ENCODE measurements at places on chromosomes 13 and 19.

GRCh38 chr13:113539176-113539575 lies 45.4 kb upstream of the TFDP1 start:
- DNase-seq, result no peak

DNA sequence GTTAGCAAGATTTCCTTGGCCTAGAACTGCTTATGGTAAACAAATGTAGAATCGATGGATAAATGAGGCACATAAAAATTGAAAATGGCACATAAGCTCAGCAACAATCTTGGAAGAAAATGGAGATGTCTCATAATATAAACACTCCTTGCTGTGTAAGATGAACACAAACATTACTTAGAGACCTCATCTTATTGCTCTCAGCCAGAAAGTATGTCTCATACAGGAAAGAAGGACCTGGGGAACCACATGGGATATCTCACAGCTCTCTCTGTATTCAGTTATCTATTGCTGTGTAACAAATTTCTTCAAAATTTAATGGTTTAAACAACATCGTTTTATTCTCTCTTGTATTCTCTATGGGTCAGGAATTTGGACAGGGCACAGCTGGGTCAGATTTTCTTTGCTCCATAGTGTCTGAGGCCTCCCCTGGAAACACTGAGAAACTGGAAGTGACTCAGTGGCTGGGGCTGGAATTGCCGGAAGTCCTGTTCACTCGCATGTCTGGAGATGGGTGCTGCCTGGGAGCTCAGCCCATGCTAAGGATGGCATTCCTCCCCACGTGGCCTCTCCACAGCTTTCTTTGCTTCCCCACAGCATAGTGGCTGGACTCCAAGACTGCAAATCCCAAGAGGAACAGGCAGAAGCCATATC lies 105.1 kb downstream of the NUFIP1 start:
- no peak for DNase-seq

- DNase-seq, result no peak
These were observed 24.9 kb upstream of the PIK3R2 start for GRCh38 chr19:18128044-18128443.

DNA sequence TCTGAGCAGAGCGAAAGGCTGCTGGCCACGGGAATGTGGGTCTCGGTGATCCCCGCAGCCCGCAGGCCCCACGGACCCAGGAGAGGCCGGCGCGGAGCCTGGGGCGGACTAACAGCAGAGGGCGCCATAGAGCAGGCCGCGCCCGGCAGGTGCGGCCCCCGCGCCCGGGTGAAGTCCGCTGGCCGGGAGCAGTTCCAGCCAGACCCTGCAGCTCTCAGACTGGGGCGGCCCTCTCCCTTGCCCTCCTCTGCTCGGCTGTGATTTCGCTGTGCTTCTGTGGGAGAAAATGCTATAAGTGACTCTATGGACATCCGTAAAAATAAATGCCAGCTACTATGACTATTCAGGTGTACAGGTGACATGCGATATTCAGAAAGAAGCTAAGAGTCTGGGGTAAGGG lies 37.7 kb downstream of the GSX1 start:
- peak; percentile 70 for DNase-seq

DNA sequence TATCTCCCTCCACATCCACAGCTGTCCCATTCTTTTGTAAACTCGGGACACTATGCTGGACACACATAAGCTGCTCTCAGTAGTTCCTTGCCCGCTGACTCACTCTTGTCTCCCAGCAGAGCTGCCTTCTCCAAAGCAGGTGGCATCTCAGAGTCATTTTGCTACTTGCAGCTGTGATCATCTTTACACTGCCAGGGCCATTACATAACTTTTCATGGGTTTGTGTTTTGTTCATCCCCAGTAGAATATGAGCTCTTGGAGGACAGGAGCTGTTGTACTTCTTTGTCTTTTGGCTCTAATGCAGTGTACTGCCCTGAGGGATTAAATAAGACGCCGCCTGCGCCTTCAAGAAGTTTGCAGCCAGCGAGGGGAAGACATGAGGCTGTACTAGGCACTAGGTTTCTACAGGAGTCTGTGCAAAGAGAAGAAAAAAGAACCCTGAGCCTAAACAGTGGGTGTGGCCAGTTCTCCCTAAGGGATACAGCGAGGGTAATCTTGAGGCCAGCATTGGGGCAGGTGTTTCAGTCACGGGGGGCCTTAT lies 40.8 kb upstream of the GPR183 start:
- DNase-seq, result no peak

DNA sequence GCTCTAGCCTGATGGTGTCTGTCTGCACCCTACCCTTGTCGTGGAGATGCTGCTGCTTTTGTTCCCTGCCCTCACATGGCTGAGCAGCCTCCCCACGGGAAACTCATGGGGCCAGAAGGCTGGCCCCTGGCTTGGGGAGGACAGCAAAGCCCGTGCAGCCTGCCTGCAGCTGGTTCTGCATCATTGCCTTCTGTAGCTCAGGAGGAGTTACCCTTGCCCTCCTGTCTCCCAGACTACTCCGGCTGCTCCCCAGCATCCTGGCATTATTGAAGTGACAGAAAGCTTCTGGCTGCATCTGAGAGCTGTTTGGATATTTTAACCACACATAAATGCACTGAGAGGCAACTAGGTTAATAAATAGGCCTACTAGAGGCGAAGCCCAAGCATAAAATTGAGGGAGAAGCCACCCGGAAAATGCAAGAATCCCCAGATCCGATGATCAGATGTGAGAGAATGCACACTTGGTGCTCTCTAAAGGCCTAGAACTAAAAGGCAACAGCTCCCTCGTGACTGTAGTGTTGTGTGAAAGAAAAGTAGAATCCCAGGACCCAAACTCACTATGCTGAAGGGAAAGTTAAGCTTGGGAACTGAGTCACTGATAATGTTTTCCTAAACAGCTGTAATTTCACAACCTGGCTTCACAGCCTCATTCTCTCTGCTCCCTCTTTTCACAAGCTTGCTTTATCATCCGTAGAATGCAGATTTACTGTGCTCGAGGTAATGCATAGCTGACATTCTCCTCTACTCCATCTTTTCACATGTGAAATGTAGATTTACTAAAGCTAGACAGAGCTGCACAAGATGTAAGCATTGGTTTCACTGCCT lies 110.8 kb downstream of the TNFRSF19 start:
- DNase-seq, result no peak

DNA sequence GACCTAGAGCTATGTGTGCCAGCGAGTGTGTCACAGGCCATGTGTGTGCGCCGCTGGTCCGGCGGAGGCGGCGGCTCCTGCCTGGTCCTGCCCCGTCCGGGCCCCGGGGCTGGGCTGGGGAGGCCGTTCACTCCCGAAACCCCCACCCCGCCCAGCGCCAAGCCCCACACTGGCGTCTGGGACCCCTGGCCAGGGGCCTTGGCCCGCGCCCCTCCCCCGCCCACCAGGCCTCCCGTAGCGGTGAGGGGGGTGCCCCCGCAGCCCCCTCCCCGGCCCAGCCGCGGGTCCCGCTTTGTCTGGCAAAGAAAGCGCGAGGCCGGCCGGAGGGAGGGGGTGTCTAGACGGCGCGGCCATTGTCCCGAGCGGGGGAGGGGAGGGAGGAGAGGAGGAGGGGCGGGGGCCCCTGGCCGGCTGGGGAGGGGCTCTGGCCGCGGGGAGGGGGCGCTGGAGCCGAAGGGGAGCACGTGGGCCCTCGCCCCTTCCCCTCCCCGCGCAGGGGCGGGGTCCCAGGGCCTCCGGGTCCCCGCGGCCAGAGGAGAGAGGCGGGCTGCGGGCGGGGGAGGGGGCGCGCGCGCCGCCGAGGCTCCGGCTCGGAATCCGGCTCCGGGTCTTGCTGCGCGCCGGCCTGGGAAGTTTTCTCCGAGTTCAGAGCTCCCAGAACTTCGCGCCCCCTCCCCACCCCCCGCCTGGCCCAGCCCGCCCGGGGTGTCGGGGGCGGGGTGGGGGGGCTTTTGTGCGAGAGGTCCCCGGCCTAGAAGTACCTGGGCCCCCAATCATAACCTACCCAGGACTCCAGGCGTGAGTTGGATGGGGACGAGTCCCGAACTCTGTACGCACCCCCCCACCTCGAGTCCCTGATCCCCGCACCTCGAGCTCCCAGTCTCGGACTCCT lies 888 bp downstream of the NOTCH3 start:
- no peak for DNase-seq

- DNase-seq, result no peak
These were observed 201.4 kb downstream of the OXGR1 start for GRCh38 chr13:96792736-96793403.

GRCh38 chr13:85544756-85545155 lies 254.5 kb downstream of the SLITRK6 start:
- DNase-seq, result no peak

DNA sequence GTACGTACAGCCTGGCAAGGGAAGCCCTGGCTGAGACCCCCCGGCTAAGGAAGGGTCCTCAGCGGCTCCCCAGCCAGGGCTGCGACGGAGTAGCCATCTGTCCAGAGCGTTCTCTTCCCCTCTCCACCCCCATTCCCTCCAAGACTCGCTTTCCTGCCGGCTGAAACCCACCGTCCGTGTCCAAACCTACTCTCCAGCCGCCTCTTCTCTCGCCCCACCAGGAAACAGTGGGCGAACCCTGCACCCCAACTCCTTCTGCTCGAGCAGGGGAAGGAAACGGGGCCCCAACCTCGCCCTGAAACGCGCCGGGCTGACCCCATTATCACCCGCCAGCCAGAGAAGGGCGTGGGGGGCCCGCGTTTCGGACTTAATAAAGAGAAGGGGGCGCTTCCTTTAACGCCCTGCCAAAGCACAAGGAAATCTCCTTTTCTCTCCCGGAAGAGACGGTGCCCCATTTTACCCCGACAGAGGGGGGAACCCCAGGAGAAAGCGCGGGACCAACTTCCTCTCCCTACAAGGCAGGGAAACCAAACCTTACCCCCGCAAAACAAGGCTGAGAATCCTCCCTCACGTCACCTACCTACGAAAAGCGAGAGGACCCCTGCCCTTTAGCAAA lies 2.5 kb downstream of the ZC3H4 start:
- peak; percentile 70 for DNase-seq
